ENCODE measurements at places on chromosomes 5 and 9.

GRCh38 chr5:147791181-147791580 lies 8.7 kb upstream of the JAKMIP2 start:
- no peak for DNase-seq

DNA sequence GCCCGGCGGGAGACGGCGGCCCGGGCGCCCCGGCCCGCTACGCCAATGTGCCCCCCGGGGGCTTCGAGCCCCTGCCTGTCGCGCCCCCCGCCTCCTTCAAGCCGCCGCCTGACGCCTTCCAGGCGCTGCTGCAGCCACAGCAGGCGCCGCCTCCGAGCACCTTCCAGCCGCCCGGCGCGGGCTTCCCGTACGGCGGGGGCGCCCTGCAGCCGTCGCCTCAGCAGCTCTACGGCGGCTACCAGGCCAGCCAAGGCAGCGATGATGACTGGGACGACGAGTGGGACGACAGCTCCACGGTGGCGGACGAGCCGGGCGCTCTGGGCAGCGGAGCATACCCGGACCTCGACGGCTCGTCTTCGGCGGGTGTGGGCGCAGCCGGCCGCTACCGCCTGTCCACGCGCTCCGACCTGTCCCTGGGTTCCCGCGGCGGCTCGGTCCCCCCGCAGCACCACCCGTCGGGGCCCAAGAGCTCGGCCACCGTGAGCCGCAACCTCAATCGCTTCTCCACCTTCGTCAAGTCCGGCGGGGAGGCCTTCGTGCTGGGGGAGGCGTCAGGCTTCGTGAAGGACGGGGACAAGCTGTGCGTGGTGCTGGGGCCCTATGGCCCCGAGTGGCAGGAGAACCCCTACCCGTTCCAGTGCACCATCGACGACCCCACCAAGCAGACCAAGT lies 723 bp downstream of the SNX18 start:
- peak; percentile 47 for DNase-seq

DNA sequence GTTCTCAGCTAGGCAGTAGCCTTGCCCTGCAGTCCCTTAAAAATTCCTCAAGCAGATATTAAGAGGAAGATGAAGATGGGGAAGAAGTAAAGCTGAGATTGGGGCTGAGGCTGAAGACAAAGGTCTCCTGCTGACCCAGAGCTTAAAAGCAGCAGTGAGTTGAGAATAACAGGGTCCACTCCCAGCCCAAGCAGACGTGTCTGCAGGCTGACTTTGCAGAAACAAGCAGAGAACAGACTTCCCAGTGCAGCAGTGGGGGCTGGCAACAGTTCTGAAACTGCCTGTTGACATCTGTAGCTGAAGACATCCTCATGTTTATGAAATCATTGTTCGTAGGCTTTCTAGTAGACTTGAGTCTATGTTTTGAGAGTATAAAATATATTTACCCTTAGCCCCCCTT lies 1.1 kb downstream of the CTXN3 start:
- DNase-seq, result no peak

DNA sequence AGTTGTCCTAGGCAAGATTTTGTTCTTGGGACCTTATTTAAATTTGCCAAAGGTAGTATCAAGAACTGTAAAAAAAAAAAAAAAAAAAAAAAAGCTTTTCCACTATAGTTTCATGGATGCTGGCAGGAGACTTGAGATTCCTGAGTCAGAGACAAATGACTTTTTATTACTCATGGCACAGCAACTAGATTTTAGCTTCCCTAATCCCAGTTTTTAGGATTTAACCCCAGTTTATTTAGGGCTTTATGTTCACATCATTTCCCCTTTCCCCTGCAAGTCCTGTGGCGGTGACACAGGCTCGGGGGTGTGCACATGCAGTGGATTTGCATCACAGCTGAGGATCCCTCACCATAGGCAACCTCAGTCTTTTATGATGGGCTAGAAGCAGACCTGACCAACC lies 144.9 kb downstream of the GOLPH3 start:
- no peak for DNase-seq

GRCh38 chr5:147223948-147224791 lies 10.7 kb upstream of the STK32A start:
- peak; percentile 32 for DNase-seq

GRCh38 chr9:120368799-120369198 lies 211.2 kb downstream of the CDK5RAP2 start:
- no peak for DNase-seq

DNA sequence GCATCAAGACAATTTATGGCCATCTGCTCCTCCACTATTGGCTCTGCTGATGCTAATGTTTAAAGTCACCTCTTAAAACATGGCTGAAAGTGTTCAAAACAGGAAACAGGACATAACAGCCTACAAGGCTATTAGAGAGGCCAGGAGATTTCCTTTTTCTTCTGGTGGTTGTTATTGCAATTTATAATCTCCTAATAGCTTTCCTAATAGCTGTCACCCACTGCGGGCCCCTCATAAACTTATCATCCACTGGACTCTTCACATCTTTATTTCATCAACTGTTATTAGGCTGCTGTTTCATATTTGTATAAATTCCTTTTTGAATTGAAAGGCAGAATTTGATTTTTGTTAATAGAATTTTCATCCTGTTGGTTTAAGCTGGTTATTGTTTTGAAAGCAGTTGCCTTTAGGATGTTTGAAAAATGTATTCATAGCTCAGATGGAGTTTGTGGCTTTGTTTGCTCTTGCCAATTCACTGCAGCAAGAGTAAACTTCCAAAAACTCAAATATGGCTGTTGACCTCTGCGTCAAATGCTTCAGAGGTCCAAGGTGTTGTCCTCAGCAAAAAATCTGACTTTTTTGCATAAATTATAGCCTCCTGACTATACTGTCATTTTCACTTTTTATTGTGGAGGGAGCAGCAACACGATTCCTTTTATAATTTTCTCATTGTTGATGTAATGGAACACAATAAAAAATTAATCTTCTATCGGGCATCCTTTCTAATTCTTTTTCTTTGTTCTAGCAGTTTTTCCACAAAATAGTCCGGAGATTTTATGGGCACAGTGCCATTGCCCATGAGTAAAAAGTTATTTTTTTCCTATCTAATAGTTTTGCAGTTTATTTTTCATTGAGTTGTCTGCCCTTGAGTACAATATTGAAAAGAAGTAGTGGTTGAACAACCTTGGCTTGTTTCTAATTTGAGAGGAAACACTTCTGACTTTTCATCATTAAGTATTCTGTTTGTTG lies 69.3 kb downstream of the MAT2B start:
- no peak for DNase-seq

GRCh38 chr9:123360161-123361085 lies 4.4 kb downstream of the CRB2 start:
- DNase-seq, result peak; percentile 98

GRCh38 chr5:82386576-82386975 lies 108.4 kb upstream of the RPS23 start:
- no peak for DNase-seq

DNA sequence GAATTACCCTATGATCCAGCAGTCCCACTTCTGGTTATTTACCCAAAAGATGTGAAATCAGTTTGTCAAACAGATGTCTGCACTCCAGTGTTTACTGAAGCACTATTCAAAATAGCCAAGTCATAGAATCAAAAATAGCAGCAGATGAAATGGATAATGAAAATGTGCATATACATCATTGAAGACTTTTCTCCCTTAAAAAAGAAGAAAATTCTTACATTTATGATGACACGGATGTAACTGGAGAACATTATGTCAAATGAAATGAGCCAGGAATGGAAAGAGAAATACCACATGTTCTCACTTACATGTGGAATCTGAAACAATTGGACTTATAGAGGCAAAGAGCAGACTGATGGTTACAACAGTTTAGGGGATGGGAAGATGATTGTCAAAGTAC lies 21.5 kb upstream of the PLEKHG4B start:
- DNase-seq, result no peak

DNA sequence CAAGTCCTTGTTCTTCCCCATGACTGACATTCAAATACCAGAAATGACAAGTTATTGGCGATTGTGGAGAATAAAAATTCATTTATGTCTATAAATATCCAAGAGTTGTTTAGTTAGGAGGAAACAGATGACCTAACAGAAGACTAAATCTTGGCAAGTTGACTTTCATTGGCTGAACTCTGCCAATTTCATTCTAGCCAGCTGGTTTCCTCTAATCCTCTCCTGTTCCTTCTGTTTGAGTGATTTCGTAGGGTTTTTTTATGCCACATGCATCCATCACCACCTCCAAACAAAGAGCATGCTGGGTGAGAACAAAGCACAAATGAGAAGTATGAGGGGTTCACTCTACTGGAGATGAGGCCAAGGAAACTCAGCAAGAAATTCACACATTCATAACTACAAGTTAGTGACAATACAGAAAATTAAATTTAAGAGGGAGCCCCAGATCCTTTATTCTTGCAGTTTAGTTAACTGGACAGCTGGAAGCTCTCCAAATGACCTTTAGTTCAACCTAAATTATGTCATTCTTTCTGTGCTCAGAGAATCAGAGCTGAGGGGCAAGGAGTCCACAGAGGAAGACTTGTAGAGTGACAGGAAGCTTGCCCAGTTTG lies 932.0 kb downstream of the TLE4 start:
- DNase-seq, result no peak

GRCh38 chr5:141529002-141529401 lies 40.1 kb downstream of the PCDHGC5 start:
- DNase-seq, result no peak

DNA sequence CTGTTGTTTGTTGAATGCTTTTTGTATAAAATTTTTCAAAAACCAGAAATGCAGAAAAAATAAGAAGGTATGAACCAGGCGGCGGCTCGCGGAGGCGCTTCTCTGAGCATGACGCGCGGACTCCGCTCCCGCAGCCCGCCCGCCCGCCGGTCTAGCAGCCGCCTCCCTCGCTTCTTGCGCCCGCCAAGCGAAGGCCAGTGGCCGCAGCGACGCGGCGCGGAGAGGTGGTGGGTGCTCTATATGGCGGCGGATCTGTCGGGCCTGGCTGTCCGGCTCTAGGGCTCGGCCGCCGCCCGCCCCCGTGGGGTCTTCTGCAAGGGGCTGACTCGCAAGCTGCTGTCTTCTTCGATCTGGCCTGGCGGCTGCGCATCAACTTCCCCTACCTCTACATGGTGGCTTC lies 93.8 kb downstream of the ANKRD18A start:
- DNase-seq, result no peak

- DNase-seq, result no peak
Observed at GRCh38 chr5:117054141-117054540, 479.5 kb upstream of the SEMA6A start.

- DNase-seq, result no peak
Observed at GRCh38 chr5:15215056-15215455, 284.9 kb upstream of the FBXL7 start.

- DNase-seq, result peak; percentile 14
Observed at GRCh38 chr5:55387865-55388264, 80.1 kb downstream of the MTREX start.

DNA sequence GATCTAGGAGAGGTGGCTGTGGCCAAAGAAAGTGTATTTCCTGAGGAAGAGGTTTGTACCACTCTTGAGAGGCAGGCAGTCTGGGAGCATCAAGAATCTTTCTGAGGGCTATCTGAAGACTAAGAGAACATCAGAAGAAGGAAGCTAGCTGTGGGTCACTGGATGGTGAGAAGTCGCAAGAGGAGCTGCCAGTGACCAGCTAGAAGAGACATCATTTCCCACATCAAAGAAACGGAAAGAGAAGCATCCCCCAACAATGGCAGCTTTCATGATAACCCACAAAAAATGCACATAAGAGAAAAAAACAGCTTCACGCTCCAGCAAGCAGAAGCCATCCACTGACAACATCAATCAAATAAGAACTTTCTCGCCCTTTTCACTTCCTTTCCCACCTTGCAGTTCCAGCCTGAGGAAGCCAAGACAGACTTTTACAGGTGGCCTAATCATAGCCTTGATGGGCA lies 25.0 kb upstream of the CEP78 start:
- DNase-seq, result no peak

DNA sequence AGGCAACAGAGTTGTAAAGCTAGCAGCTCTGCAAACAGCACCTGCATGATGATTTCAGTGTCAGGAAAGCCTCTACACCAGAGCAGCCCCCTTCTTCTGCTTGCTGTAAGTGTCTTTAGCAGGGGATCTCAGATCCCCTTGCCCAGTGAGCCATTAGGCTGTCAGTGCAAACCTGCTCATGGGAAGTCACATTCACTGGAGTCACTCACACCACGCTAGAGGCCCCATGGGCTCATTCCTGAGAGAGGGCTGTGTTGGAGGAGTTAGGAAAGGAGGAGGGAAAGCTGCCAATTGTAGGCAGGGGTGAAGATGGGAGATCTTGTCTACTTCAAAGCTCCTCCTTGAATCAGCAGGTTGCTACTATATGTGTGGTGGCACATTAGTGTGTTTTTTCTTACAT lies 275.2 kb downstream of the SMARCA2 start:
- no peak for DNase-seq

All from OCI-M1 (cell line).